ENCODE measurements at places on chromosomes 2 and 18. TPM values are rescaled to one million over a fixed set of nuclear protein-coding genes. Genes with fewer than 3 reads are reported as not detected.

Gene OTOS
- not detected for polyA plus RNA-seq

Gene AKAIN1
- not detected for polyA plus RNA-seq

Gene LRATD1
- 9.2 TPM for polyA plus RNA-seq

Gene IL18R1
- polyA plus RNA-seq, result 1.2 TPM

Gene MEP1B
- 0.11 TPM for polyA plus RNA-seq

Gene RFX8
- polyA plus RNA-seq, result 2.5 TPM

Gene RUFY4
- 0.07 TPM for polyA plus RNA-seq

Gene NOSTRIN
- 10.5 TPM for polyA plus RNA-seq

Gene SLC23A3
- 1.5 TPM for polyA plus RNA-seq

DNA sequence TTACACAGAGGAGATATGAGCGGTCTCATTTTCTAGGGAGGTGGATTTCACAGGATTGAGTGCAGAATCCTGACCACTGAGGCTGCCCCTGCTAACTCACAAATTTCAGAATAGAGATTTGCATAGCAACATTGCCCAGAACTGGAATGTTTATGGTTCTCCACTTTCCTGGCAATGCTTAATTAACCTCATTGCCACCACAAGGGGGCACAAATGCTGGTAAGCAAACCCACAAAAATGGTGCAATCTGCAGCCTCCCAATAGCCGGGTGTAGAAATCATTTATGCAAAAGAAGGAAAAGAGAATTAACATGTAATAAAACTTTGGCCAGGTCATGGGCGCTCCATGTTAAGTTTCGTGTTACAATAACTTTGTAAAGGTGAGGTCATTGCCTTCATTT is 112.4 kb downstream of the CYRIA start:
- no peak for DNase-seq

DNA sequence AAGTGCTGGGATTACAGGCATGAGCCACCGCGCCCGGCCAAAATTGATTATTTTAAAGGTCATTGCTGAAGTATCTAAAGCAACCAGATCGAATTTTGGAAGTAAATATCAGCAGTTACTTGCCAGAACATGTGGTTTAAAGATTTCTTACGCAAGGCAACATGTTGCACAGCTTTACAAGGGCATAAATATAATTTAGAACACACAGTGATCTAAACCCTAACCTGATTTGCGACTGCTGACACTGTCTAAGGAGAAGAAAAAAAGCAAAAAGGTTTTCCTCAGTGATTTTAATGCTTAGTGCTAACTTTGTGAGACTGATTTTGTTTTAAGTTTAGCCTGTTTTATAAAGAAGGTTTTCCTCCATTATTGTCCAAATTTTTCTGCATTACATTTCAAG is 569.9 kb upstream of the LINC00305 start:
- peak; percentile 48 for DNase-seq
